Cortex of kidney (tissue), 1 donor: ENCODE measurements at places on chromosomes 7 and 10.

- no peak for DNase-seq
Measured at GRCh38 chr7:29352041-29352440, 157.5 kb downstream of the CHN2 start.

DNA sequence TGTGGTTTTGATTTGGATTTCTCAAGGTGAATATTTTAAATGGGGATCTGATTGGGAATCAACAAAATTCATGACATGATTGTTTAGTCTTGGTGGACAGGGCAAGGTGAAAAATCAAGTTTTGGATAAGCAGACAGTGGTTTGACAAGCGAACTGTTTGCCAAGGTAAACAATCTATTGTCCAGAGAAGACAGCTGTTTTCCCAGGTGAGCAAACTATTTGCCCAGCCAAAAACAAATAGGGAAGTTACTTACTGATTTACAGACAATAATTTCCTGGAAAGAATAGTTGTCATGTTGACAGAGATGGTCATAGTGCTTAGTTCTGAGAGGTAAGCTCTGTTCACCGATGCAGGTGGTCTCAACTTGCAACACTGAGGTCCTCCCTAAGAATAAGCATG is 94.0 kb upstream of the STEAP1B start:
- no peak for DNase-seq

DNA sequence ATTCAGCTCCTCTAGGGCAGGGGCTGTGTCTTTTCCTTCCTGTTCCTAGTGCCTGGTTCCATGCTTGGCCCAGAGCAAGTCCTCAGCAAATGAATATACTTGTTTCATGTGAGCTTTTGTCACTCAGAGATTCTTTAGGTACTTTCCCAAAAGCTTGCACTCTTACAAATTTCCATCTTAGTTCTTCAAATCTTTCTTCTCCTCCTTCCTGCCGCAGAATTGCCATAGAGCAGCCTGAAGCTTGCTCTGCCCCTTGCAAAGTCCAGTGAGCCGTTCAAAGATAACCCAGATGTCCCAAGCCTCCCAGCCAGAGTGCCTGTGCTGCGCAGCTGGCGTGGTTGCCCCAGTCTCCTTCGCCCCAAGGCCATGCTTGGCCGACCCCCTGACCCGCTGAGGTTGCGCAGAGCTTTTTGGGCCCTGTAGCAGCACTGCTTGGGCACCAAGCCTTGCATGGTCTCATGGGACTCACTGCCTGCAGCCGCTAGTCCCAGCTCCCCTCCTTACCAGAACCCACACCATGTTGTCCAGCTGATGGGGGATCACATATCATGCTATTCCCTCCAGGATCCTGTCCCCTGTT is 20.7 kb downstream of the CHST3 start:
- no peak for DNase-seq

DNA sequence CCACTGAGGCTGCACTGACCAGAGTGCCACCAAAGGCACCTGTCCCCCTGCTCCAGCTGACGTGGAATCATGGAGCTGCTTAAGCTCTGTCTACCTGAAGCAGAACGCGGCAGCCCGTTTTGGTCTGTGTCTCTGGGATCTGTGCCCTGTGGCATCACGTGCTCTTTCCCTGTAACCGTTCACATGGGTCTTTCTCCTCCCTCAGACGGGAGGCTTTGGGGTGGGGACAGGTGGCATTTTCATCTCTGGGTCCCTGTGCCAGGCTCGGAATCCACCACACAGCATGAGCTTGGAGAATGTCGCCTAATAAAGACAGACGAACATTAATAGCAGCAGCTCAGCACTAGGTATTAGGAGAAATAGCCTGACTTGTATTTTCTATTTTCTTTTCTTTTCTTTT is 1.6 kb upstream of the ADAP1 start:
- no peak for DNase-seq

- DNase-seq = no peak
Measured at GRCh38 chr7:99984593-99984992, 8.8 kb upstream of the AZGP1 start.

- DNase-seq = no peak
Measured at GRCh38 chr10:116808706-116809105, 40.6 kb upstream of the ENO4 start.

GRCh38 chr7:16958724-16959123 is 76.9 kb upstream of the AGR3 start:
- DNase-seq = no peak

DNA sequence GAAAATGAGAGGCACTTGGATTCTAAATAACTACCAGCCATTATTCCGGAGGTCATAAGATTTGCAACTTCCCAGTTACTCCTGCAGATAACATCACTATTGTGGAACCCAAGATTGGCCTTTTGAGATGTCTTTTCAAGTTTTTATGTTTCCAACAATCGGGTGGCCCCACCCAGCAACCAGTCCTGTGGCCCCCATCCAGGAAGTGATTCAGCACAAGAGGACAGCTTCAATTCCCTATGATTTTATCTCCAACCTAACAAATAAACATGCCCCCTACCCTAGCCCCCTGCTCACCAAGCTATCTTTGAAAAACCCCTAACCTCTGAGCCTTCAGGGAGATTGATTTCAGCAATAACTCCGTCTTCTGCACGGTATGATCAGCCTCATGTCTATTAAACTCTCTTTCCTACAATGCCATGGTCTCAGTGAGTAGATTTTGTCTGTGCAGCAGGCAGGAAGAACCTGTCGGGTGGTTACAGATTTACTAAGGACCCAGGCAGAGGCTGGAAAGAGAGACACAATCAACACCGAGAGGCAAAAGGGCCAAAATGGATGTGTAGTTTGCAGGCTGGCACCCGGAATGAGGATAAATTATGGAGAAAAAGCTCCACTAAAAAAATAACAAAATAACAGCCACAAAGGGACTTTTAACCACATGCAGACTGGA is 83.9 kb upstream of the UNC5B start:
- DNase-seq = no peak

DNA sequence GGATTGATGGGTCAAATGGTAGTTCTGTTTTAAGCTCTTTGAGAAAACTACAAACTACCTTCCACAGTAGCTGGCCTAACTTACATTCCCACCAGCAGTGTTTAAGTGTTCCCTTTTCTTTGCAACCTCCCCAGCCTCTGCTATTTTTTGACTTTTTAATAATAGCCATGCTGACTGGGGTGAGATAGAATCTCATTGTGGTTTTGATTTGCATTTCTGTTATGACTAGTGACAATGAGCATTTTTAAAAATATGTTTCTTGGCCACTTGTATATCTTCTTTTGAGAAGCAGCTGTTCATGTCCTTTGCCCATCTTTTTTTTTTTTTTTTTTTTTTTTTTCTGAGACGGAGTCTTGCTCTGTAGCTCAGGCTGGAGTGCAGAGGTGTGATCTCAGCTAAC is 155.2 kb upstream of the BMPER start:
- DNase-seq = no peak

GRCh38 chr7:33904681-33905388 is 504 bp upstream of the BMPER start:
- DNase-seq = no peak

DNA sequence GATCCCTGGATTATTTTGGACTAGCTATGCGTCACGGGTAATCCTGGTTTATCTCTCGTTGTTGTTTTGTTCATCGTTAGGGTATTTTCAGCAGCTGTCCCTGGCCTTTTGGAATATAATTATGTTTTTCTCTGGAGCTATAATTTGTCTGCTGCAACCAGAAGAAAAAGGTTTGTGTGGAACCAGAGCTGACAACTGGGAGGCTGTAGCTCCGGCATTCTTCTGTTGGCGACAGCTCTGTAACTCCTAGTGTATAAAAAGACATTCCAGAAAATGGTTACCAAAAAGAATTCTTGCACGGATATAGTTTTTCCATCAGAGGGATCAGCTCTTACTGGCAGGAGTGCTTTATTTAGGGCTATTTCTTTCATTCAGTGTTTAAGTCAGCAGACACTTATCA is 130.9 kb upstream of the PRR15 start:
- no peak for DNase-seq

DNA sequence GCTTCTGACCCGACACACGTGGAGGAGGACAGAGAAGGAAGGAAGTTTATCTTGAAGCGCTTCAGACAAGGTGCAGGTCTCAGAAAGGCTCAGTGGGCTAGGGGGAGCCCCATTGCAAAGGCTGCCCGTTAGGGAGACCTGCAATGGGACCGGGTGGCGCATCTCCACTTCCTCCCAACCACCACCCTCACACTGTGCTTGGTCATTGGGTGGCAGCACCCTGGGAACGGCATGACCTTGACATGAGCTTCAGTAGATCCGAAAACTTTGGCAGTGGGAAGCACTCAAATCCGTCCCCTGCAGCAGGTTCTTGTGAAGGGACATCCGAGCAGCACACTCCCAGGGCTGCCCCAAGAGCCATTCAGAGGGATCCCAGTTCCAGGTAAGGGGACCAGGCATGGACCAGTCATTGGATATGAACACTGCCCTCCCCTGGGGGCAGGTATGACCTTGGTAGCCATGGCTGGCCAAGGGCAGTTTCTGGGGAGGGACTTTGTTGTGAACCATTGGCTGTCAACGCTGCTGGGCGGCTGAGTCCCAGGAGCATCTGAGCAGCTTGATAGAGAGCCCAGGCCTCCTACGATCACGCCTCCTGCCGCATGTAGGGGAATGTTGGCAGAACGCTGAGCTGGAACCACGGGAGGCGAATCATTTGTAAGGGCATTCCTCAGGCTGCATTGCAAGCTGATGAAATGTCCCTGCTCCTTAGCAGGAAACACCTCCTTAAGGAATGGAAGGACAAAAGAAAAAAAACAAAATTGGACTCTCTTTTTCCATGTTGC is 31.7 kb downstream of the GALNTL5 start:
- DNase-seq = no peak

GRCh38 chr10:86481761-86482160 is 39.8 kb downstream of the WAPL start:
- DNase-seq = no peak

GRCh38 chr10:770975-771374 is 81.5 kb upstream of the DIP2C start:
- no peak for DNase-seq

DNA sequence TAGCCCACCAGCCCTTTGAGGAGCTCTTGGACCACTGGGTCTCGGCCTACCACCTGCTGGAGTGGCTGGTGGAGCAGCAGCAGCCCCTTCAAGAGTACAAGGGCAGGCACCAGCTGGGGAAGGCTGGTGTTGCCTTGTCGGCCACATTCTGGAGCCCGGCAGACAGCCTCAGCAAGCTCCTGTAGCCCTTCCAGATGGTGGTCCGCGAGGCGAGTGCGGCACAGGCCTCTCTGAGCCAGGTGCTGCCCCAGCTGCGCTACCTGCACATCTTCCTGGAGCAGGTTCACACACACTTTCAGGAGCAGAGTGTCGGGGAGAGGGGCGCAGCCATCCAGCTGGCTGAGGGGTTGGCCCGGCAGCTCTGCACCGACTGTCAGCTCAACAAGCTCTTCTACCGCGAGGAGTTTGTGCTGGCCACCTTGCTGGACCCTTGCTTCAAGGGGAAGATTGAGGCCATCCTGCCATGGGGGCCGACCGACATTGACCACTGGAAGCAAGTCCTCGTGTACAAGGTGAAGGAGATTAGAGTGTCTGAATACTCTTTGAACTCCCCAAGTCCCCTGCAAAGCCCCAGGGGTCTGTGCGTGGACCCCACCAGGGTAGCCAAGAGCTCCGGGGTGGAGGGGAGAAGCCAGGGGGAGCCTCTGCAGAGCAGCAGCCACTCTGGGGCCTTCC is 7.0 kb upstream of the ACTR3C start:
- no peak for DNase-seq

GRCh38 chr10:62690703-62691102 is 113.8 kb upstream of the ADO start:
- DNase-seq = no peak

- DNase-seq = no peak
Measured at GRCh38 chr7:140576589-140576988, 64.0 kb downstream of the DENND2A start.

DNA sequence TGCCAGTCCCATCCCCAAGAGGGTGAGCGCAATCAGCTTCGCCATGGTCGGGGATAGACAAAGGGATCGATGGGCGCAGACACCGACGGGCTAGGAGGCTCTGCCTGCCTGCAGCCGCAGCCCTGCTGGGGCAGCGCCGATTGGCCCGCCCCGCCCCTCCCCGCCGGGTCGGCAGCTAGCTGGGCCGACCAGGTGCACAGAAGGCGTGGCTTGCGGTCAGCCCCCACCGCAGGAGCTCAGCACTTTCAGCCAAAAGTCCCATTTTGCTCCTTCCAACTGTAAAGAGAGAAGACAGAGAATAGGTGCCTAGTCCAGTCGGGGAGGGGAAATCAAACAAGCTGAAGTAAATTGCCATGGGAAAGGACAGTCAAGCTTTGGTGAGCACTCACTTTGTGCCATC is at the start of gene PON1:
Gene PON1 (minus strand): TSS at position 102 of the 400 bp plus-strand sequence. CDS start 57 bp downstream, at position 45.
- no peak for DNase-seq

GRCh38 chr10:70890917-70891431 is 2.6 kb upstream of the PCBD1 start:
- no peak for DNase-seq

DNA sequence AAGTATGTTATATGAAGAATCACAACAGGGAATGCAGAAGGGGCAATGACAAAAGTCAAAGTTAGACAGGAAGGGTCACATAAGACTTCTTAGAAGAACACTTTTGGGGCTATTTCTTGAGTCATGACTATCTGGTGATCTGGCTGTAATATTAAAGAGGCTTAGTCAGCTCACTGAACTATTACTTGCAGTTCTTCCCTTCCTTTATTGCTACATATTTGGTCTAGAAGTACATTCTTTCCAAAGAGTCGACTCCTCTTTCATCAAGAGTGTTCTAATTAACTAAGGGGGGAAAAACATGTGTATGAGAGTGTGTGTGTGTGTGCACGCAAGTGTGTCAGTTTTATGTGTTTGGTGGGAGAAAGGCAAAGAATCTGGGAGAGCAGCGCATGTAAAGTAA is 247.3 kb upstream of the LRRTM3 start:
- DNase-seq = no peak

DNA sequence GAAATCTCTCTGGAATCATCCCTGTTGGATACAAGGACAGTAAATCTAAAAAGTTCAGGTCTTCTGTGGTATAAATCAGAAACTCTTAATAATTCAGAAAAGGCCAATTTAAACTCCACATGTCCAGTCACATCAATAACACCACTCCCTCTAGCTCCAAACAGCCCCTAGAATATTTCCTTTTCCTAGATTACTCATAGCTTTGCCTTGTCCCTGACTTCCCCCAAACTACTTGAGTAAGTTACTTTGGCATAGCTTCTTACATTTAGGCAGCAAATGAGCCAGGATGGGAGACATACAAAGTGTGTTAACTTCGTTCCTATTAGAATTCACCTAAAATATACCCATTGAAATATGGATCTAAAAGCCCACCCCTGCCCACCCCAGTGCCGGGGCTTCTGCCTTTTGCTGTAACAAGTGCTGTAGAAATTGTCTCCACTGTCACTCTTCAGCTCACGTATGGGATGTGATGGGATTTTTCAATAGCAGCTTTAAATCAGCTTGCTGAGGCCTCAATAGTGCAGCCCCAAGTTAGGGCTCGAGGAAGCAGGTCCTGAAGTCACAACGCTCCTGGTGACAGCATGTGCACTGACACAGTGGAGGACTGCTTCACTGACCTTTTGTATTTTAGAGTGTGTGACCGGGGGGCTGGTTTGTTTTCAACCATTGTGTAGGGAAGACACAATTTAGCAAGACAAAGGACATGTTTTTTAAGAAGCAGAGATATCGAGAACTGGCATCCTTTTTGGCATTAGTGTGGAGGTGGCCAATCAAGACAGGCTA is 218.2 kb upstream of the KMT2E start:
- DNase-seq = no peak

GRCh38 chr10:9010093-9010492 is 955.6 kb downstream of the GATA3 start:
- DNase-seq = no peak
